Thymus (tissue), 14 donors: ENCODE measurements at places on chromosomes 5 and 9. TPM values are rescaled to one million over a fixed set of nuclear protein-coding genes. Genes with fewer than 3 reads are reported as not detected.

DNA sequence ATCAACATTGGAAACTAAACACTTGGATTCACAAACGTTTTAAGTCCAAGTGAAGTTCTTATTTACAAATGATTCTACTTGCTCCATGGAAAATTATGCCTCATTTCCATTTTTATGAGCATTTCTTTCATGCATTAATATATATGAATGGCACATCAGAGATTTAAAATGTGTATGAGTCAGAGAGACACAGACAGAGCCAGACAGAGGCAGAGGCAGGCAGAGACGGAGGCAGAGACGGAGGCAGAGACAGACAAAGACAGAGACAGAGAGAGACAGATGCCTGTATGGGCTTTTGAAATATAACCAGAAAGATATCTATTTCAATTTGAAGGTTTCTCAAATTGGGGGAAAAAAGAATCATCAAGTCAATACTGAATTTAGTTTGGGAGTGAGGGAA, 649.0 kb downstream of the PTPRD start:
- no peaks in the 10 kb centered on the region for H3K27me3 ChIP-seq
- H3K4me3 ChIP-seq = no peak overlapping the region
- DNase-seq = no peak

- no peaks in the 10 kb centered on the region for H3K36me3 ChIP-seq
- H3K27ac ChIP-seq = no peak overlapping the region
- no peak overlapping the region for H3K4me3 ChIP-seq
- DNase-seq = no peak
- H3K27me3 ChIP-seq = no peaks in the 10 kb centered on the region
- no peaks in the 10 kb centered on the region for H3K4me1 ChIP-seq
Measured at GRCh38 chr5:113269023-113269997, 165.5 kb downstream of the TSSK1B start.

DNA sequence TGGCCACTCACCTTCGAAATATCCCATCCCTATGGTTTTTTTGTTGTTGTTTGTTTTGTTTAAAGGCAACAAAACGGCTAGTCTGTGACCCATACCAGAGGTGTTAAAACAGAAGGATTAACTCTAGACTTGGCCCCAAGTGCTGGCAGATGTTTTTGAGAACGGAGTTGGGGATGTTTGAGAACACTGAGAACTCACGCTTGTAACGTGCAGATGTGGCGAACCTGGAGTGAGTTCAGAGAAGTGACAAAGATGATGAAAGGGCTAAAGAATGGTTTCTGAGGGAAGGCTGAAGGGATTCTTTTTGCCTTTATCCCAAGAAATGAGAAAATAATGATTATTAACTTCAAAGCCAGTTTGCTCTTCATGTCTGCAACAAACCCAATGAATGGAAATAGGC, 286.5 kb downstream of the ZNF608 start:
- H3K4me1 ChIP-seq = no peaks in the 10 kb centered on the region
- H3K4me3 ChIP-seq = no peak overlapping the region

DNA sequence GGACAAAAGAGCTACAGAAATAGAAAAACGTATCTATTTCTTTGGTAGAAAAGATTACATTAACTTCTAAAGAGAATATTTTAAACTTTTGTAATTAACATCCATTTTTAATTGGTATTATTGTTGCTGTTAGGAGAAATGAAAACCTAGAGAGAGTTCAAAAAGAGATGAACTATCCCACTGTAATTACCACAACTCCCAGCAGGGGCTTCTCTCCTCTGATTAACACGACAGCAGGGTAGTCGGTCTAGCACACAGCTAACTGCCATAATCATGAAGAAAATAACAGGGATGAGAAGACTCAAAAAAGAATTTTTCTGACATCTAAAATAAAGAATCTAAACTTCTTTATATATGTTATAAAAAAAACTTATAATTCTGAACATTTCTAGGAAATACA, 86.2 kb upstream of the CDH9 start:
- H3K27me3 ChIP-seq = no peaks in the 10 kb centered on the region
- H3K27ac ChIP-seq = no peak overlapping the region
- no peaks in the 10 kb centered on the region for H3K36me3 ChIP-seq
- H3K4me3 ChIP-seq = no peak overlapping the region

DNA sequence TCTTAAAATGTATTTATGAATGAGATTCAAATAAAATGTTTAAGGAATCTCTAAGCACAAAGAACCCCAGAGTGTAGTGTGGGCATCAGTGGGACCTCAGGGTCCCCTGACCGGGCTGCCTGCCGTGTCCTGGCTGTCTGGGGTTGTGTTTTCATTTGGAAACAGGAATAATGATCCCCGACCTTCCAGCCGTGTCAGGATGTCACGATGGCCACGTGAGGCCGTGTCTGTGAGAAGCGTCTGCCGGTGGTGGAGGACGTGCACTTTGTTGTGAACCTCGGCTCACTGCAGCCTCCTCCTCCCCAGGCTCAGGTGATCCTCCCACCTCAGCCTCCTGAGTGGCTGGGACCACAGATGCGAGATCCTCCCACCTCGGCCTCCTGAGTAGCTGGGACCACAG, 4.3 kb downstream of the TRAF2 start:
- DNase-seq = no peak
- H3K4me1 ChIP-seq = peaks cover 6% of the 10 kb centered on the region
- peaks cover 16% of the 10 kb centered on the region for H3K36me3 ChIP-seq
- no peaks in the 10 kb centered on the region for H3K27me3 ChIP-seq
- H3K27ac ChIP-seq = no peak overlapping the region
- no peak overlapping the region for H3K4me3 ChIP-seq

GRCh38 chr9:73294336-73294735, 142.7 kb downstream of the ANXA1 start:
- H3K4me3 ChIP-seq = no peak overlapping the region
- H3K36me3 ChIP-seq = no peaks in the 10 kb centered on the region
- H3K27me3 ChIP-seq = no peaks in the 10 kb centered on the region
- H3K4me1 ChIP-seq = no peaks in the 10 kb centered on the region

DNA sequence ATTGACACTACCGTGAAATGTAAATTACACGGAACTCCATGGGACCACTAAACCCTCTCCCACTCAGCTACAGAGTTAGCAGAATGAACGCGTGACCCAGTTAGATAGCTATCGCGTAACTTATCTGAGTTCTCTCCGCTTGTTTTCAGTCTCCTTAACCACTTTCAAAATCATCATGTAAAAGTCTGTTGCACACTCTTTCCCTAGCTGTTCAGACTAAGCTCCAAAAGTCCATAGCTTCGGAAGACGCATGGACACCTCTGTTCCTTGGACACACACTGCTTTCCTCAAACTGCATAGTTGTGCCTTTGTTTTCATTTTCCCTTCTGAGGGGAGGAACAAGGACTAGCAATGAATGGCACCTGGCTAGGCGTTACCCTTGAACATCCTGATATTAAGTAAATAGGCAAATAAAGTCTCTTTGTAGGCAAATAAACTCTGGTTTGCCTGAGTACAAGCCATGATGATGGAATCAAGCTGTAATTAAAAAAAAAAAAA, 83.3 kb downstream of the DAPK1 start:
- H3K27ac ChIP-seq = no peak overlapping the region
- peaks cover 9% of the 10 kb centered on the region for H3K4me1 ChIP-seq
- DNase-seq = no peak
- peaks cover 14% of the 10 kb centered on the region for H3K36me3 ChIP-seq
- no peak overlapping the region for H3K4me3 ChIP-seq
- H3K27me3 ChIP-seq = no peaks in the 10 kb centered on the region

GRCh38 chr5:33277061-33277650, 163.6 kb upstream of the TARS1 start:
- H3K27me3 ChIP-seq = no peaks in the 10 kb centered on the region
- H3K4me1 ChIP-seq = peaks cover 2% of the 10 kb centered on the region
- no peak overlapping the region for H3K4me3 ChIP-seq
- H3K27ac ChIP-seq = no peak overlapping the region
- H3K36me3 ChIP-seq = no peaks in the 10 kb centered on the region

- no peak for DNase-seq
- H3K36me3 ChIP-seq = no peaks in the 10 kb centered on the region
- H3K4me3 ChIP-seq = no peak overlapping the region
- H3K4me1 ChIP-seq = no peaks in the 10 kb centered on the region
Measured at GRCh38 chr5:170405817-170406216, 16.6 kb upstream of the KCNMB1 start.

DNA sequence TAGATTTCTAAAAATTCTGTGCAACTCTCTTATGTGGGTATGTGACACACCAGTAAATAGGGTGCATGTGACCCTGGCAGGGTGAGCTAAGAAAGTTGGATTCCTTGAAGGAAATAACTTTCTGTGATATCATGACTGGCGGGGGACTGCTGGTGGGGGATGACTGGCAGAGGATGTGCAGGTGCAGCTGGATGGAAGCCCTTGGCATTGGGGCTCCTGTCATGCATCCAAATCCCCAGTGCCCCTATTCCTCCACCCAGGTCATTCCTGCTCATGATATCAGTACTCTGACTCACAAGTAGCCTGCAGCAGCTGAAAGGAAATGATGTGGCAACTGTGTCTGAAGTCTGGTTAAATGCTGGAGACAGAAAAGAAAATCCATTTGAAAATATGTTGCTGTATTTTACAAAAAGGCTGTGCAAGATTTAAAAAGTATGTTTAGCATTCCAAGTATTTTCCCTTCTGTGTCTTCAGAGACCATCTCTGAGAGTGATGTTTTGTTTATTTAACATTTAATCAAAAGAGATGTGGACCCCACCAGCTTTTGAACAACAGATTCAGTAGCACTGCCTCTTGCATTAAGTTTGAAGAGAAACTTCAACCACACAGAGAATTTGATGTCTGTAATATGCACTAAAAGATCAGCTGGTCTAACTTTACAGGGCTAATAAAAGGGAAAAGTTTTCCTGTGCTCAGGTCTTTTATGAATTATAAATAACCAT, 17.9 kb upstream of the ZSWIM6 start:
- H3K36me3 ChIP-seq = no peaks in the 10 kb centered on the region
- no peaks in the 10 kb centered on the region for H3K27me3 ChIP-seq
- peaks cover under 1% of the 10 kb centered on the region for H3K4me1 ChIP-seq
- no peak for DNase-seq
- no peak overlapping the region for H3K27ac ChIP-seq
- no peak overlapping the region for H3K4me3 ChIP-seq

Gene LCN15
- polyA plus RNA-seq = 0.43 TPM

Gene CMYA5
- 7.2 TPM for polyA plus RNA-seq

Gene PCDHGA10
- polyA plus RNA-seq = 0.87 TPM

Gene GZMA
- polyA plus RNA-seq = 15.9 TPM

Gene KLF9
- 35.3 TPM for polyA plus RNA-seq

Gene CNTNAP3
- polyA plus RNA-seq = 4.4 TPM
